Thymus (tissue), 14 donors: ENCODE measurements at places on chromosomes 5 and 9.

- no peak for DNase-seq
These were observed 48.9 kb downstream of the IL31RA start for GRCh38 chr5:55900068-55900467.

DNA sequence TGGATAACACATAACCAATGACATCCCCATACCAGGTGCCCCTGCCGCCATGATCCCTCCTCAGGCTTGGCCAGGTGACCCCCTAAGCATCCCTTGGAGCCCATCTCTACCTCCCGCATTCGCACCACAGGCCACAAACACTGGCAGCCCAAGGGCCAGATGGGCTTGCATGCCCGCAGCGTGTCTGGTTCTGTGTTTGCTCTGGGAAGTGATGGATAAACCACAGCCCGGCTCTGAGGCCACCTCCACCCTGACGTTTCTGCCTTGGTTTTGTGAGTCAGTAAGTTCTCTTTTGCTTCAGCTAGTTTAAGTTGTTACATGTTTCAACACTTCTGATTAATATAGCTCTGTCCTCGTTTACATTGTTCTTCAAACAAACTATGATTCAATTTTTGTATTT lies 172.4 kb upstream of the PHYKPL start:
- DNase-seq, result no peak

DNA sequence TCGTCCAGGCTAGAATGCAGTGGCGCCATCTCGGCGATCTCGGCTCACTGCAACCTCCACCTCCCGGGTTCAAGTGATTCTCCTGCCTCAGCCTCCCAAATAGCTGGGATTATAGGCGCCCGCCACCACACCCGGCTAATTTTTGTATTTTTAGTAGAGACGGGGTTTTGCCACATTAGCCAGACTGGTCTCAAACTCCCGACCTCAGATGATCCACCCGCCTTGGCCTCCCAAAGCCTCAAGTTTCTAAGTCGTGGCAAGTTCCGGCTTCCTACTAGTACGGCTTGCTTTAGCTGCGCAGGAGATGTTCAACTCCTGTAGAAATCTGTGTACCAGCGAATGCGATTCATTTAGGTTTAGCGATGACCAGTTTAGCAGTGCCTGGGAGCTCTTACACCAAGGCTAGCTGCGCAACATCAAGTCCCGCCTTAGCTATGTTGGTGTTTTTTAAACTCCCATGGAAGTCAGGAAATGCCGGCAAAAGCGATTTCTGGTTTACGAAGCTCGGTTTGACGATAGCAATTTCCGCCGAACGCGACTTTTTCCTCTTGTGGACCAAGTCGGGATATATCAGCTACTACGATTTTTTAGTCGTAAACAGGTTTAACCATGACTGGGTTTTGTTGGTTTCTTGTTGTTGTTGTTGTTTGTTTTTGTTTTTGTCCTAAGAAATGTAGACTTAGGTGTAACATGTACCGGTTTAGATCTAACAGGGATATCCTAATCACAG lies 46.4 kb downstream of the ANXA2R start:
- peak; percentile 81 for DNase-seq

- DNase-seq, result no peak
These were observed 73.6 kb upstream of the ZNF622 start for GRCh38 chr5:16539169-16539666.

GRCh38 chr9:135815830-135816650 lies 91.3 kb downstream of the CAMSAP1 start:
- no peak for DNase-seq

DNA sequence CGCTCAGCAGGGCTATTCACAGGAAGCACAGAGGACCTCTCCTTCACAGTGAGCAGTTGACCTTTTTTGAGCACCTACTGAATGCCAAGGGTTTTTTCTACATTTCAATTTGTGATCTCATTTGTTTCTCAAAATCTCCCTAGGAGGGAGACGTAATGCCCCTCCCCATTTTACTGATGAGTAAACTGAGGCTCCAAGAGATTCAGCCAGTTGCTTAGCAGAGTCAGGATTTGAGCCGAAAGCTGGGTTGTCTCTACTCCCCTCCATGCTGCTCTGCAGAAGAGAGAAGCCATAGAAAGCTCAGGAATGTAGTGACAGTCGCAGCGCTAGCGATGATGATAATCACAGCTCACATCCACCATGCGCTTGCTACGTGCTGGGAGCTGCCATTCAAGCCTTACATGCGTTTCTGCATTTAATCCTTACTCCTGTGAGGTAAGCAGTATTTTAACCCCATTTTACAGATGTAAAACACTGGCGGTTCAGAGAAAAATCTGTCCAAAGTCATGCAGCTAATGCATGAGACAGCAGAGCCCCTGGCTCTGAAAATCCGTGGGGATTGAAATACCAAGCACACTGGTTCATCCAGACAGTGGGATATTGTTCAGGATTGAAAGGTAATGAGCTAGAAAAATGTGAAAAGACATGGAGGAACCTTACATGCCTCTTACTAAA lies 33.8 kb downstream of the ERGIC1 start:
- no peak for DNase-seq

GRCh38 chr9:36665921-36666431 lies 93.3 kb downstream of the MELK start:
- no peak for DNase-seq

DNA sequence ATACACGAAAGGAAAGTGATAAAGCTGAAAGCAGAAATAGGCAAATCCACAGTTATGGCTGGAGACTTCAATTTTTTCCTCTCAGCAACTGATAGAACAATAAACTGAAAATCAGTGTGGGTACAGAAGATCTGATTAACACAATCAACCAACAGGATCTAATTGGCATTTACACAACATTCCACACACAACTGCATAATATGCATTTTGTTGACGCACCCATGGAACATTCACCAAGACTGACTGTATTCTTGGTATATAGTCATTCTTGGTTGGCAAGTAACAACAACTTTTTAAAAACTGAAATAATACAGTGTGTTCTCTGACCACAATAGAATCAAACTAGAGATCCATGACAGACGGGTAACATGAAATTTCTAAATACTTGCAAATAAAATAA lies 218.7 kb upstream of the S1PR3 start:
- DNase-seq, result no peak

DNA sequence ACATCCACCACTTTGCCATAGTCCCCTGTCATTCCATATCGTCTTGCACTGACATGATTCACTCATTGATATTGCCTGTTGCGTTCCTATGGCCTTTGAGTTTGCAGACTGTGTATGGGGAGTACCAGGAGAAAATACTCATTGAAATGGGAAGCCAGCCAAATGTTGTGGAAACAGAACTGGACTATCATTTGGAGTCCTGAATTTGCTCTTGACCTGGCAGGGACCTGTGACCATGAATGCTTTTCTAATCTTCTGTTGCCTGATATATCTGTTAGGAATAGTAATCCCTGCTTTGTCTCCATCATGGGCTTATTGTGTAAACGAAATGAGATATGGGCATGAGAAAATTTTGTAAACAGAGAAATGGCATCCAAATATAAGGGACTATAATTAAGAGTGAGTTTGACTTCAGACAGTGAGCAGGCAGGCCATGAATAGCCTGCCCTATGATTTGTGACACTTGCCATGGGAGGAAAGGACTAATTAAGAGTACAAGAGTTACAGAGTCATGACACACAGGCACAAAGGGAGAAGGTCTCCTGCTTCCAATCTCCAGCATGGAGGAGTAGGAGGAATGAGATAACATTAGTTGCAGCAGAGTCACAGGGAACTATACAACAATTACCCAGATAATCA lies 572.9 kb upstream of the SGCD start:
- no peak for DNase-seq
